Right renal pelvis (tissue), 4 donors: ENCODE measurements at places on chromosomes 7 and 10. TPM values are rescaled to one million over a fixed set of nuclear protein-coding genes. Genes with fewer than 3 reads are reported as not detected.

DNA sequence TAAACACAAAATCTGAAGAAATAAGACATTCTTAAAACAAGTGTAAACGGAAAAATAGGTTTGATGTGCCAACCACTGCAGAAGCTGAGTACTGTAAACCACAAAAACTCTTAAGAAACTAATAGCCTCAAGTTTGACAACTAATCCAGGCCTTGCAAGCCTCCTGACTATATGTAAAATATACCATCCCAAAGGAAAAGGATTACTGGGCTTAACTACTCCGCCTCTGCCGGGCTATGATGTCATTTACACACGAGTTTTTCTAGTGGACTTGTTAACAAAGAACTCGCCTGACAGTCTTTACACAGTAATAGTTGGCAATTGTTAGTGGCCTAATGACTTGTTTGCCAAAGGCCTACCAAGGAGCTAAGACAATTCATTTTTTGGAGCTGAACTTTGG is 2.1 kb downstream of the KIF5B start:
- no peak for DNase-seq

GRCh38 chr7:85162721-85163120 is 24.1 kb downstream of the SEMA3D start:
- DNase-seq: no peak

DNA sequence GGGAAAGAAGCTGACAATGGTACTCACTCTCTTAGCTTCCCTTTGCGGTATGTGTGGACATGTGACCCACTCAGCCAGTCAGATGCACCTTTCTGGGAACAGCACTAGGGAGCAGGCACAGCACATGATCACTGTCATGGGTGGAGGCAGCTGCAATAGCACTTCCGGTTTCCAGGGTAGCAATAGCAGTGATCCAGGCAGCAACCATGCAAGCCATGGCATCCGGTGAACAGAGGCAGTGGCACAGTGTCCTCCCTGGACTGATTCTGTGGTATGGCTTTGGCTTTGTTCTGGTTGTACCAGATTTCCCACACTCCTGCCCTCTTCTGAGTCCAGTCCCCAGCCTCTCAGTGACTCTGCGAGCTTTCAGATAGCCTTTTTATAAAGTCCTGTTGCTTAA is 86.8 kb upstream of the NAMPT start:
- DNase-seq: no peak

- DNase-seq: no peak
Observed at GRCh38 chr10:88372051-88372715, 210.9 kb downstream of the RNLS start.

DNA sequence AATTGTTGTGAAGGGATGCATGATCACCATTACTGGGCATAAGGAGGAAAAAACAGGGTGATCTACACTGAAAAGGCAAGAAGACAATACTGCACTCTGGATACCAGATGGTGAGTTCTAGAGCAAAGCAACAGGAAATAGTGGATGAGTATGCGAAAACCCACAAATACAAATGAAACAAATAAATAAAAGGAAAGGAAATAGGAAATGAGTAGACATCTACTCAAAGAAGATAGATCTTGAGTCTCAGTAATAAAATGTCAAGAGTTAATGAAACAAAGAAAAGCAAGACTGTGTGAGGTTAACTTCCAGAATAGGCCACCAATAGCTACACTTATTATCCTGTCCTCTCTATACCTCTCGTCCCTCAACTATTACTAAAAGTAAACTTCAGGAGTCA is 11.7 kb downstream of the ORC5 start:
- DNase-seq: no peak

DNA sequence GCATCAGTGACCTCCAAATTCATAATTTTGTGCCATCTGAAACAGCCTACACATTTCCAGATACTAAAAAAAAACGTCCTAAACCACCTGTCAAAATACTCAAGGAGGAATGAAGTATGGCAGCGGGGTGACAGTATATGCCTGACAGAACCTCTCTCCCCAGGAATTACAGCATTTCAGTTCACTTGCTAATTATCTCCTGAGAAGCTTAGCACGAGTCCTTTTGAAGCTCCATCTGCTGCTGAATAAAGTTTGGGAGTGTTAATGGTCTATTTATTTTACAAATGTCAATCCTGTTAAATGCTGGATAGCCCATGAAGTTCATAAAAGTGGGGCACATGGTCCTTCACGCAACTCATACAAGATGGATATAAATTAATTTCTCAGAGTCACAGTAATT is 29.4 kb upstream of the ANLN start:
- no peak for DNase-seq

- no peak for DNase-seq
Observed at GRCh38 chr7:84049071-84049836, 145.3 kb downstream of the SEMA3A start.

DNA sequence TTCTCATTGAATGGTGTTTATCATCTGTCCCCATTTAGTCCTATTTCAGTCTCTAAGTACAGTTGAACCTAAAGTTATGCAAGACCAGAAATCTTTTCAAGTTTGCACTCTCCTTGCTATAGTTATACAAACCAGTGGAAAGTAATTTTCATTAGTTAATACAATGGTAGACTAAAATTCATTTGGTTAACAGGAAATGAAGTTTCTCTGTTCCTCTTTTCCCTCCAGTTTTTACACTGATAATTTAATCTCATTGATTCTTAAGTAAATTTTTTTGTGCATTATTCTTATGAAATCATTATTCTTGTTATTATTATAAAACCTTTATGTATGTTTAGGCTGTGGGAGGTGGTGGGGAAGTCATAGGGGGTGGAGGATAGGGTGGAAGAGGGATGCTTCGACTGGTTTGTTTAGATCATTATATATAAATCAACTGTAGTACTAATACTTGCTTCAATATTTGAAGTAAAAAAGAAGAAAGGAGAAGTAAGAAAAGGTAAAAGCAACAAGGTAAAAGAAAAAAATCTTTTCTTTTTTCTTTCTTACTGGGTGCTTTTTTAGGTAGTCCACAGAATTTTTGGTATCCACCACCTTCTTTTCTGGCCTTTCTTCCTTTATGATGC is 104.1 kb downstream of the GPR85 start:
- DNase-seq: no peak

Gene TBC1D12
- 22.7 TPM for polyA plus RNA-seq

Gene LBX1
- polyA plus RNA-seq: not detected

Gene HMX2
- 1.7 TPM for polyA plus RNA-seq
